H7 (cell line): ENCODE measurements at places on chromosomes 7 and 10.

GRCh38 chr10:110226543-110226925, 19.1 kb downstream of the MXI1 start:
- peak; percentile 97 for DNase-seq

DNA sequence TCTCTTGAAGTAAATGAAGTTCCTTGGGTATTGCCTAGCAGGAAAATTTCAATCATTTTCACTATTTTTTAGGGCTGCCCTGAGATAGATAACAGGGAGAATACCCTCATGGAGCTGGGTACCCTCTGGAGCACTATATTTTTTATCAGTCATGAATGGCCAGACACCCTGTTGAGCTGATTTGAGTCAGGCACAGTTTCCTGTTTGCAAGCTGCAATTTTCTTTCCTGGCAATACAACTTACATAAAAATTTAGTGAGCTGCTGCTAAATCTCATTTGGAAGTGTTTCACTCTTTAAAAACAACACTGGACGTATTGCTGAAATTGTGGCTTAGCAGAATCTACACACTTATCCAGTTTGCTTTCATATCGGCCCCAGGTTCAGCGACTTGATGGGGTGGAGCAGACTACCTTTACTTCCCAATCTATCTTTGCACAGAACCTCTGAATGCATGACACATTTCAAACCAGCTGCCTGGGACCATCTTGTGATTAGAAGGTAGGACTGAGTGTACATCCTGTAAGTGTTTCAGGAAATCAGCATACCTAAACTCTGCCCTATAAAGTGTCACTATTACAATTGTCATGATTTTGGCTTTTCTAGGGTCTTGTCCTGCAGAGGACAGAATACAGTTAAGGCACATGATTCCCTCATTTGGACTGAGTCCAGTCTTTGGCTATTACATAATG, 125.7 kb upstream of the FAM3C start:
- no peak for DNase-seq

- DNase-seq, result peak; percentile 18
Observed at GRCh38 chr7:84194484-84195271, at the start of gene SEMA3A. TSS of gene SEMA3A (minus strand) at chr7:84194789. CDS start at chr7:84194586, 203 bp downstream.

- no peak for DNase-seq
Observed at GRCh38 chr10:132276706-132277105, 31.0 kb downstream of the STK32C start.

DNA sequence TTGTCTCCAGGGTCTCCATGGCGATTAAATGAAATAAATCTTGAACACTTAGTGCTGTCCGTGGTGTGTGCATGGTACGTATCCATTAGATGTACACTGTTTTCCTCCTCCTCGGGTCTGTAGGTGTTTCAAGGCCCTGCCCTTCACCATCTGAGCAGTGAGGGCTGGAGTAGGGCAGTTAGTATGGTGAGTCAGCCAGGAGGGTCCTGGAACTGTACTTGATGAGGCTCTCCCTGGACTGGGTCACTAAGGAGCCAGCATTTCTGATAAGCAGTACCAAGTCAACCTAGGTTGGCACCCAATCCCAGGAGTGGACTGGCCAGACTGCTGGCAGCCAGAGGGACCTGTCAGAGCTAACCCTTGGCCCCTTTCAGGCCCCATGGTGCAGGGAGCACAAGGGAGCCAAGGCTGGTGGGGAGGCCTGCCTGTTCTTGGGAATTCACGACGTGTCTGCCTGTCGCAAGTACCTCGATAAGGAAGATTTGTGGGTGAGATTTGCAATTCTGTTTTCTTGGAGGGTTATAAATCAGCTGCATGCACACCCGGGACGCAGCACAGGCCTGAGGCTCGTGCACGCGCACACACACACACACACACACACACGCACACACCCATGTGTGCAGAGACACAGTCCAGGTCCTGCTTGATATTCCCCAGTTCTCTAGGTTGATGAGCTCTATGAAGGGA, 114.2 kb downstream of the ZMIZ1 start:
- no peak for DNase-seq
